Transverse colon (tissue), 4 donors: ENCODE measurements at places on chromosomes 2 and 18.

- no peak for DNase-seq
Observed at GRCh38 chr18:49610022-49610445, 48.2 kb downstream of the LIPG start.

- DNase-seq: no peak
Observed at GRCh38 chr2:18345848-18346247, 214.6 kb downstream of the RDH14 start.

DNA sequence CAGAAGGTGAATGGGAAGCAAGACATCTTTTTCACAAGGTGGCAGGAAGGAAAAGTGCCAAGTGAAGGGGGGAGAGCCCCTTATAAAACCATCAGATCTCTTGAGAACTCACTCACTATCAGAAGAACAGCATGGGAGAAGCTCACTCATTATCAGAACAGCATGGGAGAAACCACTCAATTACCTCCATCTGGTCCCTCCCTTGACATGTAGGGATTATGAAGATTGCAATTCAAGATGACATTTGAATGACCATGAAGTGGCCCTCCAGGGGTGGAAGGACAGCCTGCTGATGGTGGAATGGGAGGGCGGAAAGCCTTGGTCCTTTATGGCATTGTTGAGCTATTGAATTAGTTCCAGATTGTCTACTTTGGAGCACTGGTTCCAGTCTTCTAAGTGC is 413.0 kb upstream of the MEX3C start:
- DNase-seq: no peak

DNA sequence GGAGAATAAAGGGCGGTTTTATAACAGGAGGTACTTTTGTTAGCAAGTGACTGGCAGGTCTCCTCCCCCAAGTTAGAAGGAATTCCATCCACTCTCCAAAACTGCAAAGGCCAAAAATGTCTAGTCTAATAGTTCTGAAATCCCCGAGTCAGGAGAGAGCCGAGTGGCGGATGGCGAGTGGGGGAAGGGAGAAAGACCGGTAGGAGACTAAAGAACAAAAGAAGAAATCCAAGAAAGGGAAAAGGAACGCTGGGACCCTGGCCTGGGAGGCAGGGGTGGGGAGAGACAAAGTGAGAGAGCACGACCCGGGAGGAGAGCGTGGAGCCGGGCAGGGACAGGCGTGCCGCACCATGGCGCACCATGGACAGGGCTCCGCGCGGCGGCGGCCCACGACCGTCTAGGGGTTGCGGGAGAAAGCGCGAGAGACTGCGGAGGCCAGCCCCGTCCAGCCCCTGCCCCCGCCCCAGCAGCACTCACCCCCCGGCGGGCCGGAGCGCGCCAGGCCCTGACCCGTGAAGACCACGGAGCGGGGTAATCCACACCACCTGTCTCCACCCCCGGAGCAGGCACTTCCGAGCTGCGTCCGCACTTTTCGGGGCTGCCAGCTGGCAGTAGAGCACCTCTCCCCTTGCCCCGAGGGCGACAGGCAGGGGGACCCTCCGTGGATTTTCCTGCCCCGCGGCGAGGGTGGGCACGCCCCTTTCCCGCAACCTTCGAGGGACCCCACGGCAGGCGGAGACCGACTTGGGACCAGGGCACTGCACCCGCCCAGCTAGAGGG is 1.6 kb downstream of the CDH2 start:
- no peak for DNase-seq

DNA sequence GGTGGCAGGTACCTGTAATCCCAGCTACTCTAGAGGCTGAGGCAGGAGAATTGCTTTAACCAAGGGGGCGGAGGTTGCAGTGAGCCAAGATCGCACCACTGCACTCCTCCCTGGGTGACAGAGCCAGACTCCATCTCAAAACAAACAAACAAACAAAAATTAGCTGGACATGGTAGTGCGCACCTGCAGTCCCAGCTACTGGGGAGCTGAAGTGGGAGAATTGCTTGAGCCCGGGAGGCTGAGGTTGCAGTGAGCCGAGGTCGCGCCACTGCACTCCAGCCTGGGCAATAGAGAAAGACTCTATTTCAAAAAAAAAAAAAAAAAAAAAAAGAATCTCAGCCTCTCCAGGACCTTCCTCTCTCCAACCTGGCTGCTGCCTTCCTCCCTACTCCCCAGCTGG is 20.1 kb downstream of the SRSF7 start:
- no peak for DNase-seq
